SW480 (cell line): ENCODE measurements at places on chromosomes 1 and 21.
A peak's percentile ranks its signal among the peaks of the same experiment; 100 is the strongest.

- DNase-seq, result no peak
Observed at GRCh38 chr1:180456191-180456590, 46.2 kb downstream of the ACBD6 start.

DNA sequence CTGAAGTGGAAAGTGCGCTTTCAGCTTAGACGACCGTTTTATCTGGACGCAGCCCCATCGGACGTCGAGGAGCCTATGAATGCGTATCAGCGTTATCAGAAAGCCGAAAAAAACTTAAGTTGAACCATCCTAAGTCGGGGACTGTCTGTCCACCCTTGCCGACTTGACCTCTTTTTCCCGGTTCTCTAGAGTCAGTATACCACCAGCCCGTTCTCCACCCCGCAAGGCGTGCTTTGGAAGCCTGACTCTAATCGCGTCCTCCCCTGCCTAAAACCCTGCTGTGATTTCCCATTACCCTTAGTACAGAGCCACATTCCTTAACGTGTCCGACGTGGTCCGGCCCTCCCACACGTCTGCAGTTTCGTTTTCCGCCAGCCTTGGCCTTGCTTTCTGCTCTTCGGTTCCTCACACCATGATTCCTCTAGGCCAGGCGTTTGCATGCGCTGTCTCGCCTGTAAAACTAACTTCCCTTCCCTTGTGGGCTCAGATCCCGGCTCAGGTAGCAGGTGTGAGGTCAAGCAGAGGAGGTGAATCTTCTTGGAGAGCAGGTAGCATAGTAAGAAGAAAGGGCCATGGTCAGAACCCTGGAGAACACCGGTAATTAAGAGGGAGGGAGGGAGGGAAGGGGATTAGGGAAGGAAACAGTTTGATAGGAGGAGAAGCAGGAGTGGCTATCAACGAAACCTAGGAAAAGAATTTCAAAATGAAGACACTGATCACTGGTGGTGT is 865 bp downstream of the ADPRS start:
- peak; percentile 37 for DNase-seq

- DNase-seq, result no peak
Observed at GRCh38 chr21:17775431-17776126, 43.6 kb downstream of the C21orf91 start.

GRCh38 chr21:45152265-45152746 is 77.9 kb downstream of the ADARB1 start:
- no peak for DNase-seq

DNA sequence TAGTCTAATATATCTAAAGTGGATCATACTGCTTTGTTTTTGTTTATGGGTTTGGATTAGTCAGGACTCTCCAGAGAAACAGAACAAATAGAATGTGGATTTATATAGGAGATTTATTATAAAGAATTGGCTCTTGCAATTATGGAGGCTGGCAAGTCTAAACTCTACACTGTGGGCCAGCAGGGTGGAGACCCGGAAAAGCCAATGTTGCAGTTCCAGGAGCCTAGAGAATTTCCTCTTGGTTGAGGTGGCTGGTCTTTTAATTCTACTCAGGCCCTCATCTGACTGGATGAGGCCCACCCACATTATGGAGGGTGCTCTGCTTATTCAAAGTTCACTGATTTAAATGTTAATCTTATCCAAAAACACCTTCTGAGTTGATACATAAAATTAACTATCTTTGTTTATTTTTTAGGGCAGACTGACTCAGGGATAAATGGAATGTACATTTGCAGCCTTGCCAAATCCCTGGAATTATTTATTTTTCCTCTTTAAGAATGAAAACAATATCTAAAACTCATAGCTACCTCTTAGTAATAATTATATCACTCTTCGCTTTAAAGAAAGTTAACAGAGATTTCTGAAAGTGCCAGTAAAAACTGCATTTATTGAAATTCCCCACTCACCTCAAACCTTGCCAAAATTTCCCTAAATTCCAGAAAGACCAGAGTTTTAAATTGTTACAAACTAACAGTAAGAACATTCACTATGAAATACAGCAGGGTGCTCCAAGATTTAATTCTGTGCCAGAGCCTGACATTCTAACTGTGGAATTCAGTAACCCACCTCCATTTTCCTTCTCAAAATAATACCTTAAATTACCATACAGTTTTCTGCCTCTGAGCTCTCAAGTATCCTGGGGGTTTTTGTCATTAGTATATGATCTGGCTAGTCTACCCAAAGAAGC is 36.6 kb upstream of the SSX2IP start:
- DNase-seq, result no peak

DNA sequence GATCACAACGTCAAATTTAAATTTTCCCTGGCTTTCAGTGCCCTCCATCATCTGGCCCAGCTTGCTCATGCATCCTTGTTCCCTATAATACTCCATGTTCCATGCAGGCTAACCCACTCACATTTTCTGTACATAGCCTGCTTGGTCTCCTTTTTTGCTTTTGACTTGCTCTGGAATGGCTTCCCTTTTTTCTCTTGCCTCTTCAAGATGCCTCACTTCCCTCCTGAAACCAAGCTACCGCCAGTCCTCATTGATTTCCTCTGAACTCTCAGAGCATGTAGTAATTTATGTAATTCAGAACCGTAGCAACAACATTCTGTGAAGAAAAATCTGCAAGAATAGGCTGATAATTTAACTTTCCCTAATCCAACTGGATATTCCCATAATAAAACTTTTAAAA is 10.3 kb downstream of the CAP1 start:
- no peak for DNase-seq

GRCh38 chr1:159922511-159923202 is 2.6 kb downstream of the TAGLN2 start:
- no peak for DNase-seq

- DNase-seq, result no peak
Observed at GRCh38 chr21:41427556-41427955, 1.5 kb downstream of the MX1 start.
